ENCODE measurements at places on chromosomes 12 and 14.
A peak's percentile ranks its signal among the peaks of the same experiment; 100 is the strongest.

DNA sequence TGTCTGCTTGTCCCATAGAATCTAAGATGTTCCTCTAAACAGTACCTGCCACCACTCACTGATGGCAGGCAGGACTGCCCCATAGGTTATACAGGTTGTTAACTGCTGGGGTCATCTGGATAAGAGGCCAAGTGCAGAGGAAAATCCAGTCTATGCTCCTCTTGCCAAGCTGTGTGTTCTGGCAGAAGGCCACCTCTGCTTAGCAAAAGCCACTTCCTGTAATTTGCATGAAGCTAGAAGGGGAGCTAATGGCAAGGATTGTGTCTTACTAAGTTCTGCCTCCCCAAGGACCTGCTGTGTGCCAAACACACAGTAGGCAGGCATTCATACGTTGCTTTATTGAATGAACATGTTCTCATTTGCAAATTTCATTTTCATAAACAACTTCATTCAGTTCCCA lies 445.4 kb downstream of the BCL11B start:
- no peak for DNase-seq

DNA sequence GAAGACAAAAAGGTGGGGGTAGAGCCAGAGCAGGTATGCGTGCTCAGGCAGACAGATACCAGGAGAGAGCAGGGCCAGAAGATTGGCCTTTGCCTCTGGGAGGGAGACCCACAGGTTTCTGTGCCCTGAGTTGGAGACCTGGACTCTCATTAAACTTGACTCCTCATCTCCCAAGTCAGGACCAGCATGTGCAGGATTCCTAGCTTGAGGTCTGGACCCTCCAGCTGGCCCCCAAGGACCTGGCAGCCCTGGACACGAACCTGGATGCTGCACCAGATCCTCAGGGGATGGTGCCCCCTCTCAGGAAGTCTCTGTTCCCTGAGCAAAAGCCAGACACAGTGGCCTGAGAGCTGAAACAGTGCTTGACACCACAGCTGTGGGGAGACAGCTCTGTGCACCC lies 10.5 kb upstream of the KRT73 start:
- no peak for DNase-seq

- no peak for DNase-seq
These were observed 208.1 kb downstream of the PTPRO start for GRCh38 chr12:15530361-15530760.

- DNase-seq, result no peak
These were observed at the start of gene AKT1 for GRCh38 chr14:104794993-104795780. TSS of gene AKT1 (minus strand) at chr14:104795748. CDS start at chr14:104792643, 3,105 bp downstream.

GRCh38 chr14:71138448-71139293 lies 231.4 kb downstream of the PCNX1 start:
- peak; percentile 45 for DNase-seq

GRCh38 chr12:132351751-132352495 lies 22.5 kb upstream of the GALNT9 start:
- no peak for DNase-seq

- DNase-seq, result peak; percentile 27
These were observed 36.5 kb downstream of the CORO1C start for GRCh38 chr12:108694812-108695278.

DNA sequence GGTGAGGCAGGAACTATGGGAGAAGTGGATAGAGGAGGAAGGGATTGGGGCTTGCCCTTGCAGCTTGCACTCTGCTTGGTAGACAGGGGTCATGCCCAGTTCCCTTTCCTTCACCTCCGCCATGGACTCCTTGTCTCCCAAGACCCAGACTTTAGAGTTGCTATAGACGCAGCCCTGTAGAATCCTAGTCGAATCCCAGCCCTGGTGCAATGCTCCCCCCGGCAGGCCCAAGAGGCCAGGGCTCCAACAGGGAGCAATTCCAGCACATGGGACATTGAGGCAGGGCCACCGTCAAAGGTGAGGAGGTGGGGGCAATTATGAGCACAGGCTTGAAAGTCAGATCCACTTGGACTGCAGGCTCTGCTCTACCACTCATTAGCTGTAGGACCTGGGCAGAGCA lies 29.5 kb upstream of the BCDIN3D start:
- DNase-seq, result no peak

DNA sequence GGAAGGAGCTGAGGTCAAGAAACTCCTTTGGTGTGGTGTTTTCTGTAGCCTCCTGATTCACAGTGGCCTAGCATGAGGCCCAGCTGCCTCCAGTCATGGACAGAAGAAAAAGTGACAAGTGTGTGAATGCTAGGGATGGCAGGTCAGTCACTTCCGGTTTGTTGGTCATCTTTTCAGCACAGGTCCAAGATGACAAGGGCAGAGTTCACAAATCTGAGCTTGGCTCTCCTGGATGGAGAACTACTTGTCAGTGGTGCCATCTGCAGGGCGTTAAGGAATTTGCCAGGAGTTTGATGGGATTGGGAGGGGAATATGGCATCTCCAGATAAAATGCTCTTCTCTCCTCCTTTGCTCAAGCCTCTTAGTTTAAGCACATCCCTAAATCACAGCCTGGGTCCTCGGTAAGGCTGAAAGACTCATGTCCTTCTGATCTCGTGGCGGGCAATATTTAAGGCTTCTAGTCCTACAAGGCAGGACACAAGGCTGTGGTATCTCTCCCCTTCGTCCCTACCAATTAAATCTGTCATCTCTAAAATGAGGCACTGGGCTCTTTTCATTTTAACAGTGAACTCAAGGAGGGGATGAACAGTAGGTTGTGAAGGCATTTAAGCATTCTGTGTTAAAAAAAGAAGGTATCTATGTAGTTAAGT lies 10.0 kb downstream of the TUBA1B start:
- peak; percentile 65 for DNase-seq
